ENCODE measurements at places on chromosomes 5 and 9. TPM values are rescaled to one million over a fixed set of nuclear protein-coding genes. Genes with fewer than 3 reads are reported as not detected.

FOXD4L5 gene
- not detected for total RNA-seq

F2RL2 gene
- total RNA-seq = 0.13 TPM

IL7R gene
- total RNA-seq = 0.67 TPM

LRRC19 gene
- total RNA-seq = not detected

RGS7BP gene
- 5.4 TPM for total RNA-seq

ZNF462 gene
- 21.2 TPM for total RNA-seq

SPOCK1 gene
- total RNA-seq = 19.6 TPM

EPB41L4B gene
- 9.9 TPM for total RNA-seq

NEUROG1 gene
- not detected for total RNA-seq

WNT8A gene
- total RNA-seq = not detected

TMEM171 gene
- total RNA-seq = not detected

- no peak for DNase-seq
Observed at GRCh38 chr5:177591690-177592009, 353 bp upstream of the TMED9 start.

DNA sequence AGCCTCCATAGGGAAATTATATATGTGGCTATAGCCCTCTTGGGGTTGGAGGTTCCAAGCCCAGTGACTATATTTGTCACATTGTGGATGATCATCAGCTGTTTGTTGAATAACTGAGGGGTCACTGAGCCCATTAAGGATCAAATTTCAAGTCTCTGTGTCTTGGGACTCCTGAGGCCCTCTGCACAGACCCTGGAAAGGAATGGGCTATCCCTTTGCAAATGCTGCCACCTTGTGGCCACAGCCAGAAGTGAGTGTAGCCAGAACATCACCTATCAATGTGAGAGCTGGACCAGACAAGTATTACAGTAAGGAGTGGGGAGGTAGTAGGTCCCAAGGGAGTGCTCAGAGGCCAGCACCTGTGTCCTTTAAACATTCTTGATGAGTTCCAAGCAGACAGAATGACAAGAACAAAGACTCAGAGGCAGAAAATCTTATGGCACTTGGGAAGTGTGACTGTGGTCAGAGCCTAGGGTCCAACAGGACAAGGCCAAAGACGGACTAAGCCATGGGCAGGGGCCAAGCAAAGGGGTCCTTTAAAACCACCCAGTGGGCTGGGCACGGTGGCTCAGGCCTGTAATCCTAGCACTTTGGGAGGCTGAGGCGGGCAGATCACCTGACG, 8.2 kb downstream of the RPP25L start:
- peak; percentile 89 for DNase-seq

DNA sequence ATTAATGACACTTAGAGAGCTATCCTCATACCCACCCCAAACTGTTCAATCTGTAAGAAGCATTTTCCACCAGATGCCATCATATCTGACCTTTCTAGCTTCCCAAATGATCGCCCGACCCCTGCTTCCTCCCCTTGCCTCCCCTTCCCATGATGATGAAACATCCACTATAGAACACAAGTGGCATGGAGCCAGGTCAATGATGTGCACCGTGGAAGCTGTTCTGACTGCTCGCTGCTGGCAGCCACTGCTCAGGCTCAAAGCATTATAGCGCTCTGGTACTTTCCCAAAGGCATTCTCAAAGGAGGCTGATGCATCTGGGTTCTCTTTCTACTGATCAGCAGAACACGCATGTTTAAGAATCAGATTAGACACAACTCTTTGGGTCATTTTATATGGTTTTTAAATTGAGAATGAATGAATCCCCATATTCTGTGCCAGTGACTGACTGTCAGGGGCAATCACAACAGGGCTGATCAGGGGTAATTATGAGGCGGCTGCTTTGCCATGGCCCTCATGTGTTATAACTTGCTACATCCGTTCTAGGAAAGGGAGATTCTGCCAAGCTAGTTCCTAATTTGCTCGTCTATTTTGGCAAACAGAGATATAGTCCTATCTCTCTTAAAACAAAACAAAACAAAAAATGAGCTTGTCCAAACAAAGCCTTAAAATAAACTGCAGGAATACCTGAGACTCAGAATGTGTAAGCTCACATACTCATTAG, 343.7 kb downstream of the ENC1 start:
- peak; percentile 43 for DNase-seq

DNA sequence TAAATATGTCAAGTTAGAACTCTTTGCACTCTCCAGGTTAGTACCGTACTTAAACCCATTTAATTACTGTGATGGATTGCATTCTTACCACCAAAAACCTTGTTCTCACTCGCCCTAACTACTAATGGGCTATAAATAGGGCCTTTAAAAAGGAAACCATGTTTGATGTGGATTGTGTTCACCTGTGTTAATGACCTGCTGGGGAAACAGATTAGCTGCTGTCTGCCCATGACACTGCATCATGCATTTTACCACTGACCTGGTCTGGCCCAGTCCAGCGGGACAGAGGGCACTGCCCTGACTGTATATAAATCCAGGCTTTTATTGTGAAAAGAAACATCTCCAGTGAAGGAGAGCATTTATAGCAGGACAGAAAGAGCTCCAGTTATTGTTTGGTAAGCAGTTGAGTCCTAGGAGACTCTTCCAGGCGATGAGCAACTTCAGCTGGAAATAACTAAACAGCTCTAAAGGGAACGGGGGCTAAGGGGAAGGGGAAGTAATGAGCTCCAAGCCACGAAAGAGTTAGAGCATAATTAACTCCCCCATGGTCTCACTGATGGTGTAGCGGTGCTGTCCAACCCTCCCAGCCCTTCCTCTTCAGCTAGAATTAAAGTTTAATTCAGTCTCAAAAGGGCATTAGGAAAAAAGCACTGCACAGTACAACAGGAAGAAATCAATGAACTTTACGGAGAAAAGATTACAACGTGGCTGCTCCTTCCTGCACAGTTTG, 303.1 kb downstream of the ENC1 start:
- DNase-seq = no peak

- peak; percentile 49 for DNase-seq
Observed at GRCh38 chr5:159098603-159099436, 896 bp downstream of the EBF1 start.

DNA sequence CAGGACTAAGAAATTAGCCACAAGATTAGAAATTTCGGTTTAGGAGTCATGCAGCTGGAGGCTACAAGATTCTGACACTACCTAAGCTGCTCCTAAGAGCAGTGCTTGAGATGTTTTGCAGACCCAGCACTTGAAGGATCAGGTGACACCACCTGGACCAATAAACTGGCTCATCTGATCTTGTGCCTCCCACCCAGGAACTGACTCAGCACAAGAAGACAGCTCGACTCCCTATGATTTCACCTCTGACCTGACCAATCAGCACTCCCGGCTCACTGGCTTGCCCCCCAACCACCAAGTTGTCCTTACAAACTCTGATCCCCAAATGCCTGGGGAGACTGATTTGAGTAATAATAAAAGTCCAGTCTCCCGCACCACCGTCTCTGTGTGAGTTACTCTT, 170.4 kb downstream of the TTC39B start:
- no peak for DNase-seq

- DNase-seq = no peak
Observed at GRCh38 chr9:126312584-126313551, 13.8 kb upstream of the MVB12B start.

DNA sequence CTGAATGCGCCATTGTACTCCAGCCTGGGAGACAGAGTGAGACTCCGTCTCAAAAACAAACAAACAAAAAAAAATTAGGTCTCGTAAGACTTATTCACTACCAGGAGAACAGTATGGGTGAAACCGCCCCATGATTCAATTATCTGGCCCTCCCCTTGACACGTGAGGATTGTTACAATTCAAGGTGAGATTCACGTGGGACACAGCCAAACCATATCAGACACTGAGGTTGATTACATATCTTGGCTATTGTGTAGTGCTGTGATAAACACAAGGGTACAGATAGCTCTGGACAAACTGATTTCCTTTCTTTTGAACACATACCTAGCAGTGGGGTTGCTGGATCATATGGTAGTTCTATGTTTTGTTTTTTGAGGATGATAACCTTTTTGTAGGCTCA, 42.4 kb upstream of the PWWP2A start:
- DNase-seq = no peak

DNA sequence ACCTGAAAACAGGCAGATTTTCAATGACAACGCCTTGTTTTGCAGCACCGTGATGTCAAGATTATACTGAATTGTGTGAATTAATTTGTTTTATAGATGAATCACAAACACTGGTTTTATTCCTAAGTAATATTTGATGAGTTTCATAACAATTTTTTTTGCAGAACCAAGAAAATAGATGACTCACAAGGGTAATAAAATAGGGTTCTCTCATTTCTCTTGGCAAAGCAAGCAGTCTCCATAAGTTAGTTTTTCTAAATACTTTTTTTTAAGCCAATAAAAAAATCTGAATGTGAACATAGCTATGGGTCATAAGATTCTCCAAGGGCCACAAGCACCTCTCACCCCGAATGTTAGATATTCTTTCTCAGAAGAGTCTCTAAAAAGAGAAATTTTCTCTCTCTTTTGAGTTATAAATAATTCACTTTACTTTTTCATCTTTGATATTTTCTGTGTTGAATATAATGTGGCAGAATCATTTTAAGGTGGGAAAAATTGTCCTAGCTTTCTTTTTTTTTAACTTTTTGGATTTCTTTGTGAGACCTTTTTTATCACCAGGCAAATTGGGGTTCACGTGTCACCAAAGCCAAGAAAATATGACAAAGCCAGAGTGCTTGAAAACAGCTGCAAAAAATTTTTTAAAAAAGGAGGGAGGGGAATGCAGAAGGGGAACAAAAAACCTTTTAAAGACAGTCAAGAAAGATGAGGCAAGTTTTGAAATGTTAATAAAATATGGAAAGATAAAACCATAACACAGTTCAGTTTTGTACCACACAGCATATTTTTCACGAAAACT, 174.6 kb upstream of the DAPK1 start:
- no peak for DNase-seq

- DNase-seq = no peak
Observed at GRCh38 chr9:77291714-77292113, 114.4 kb downstream of the VPS13A start.

DNA sequence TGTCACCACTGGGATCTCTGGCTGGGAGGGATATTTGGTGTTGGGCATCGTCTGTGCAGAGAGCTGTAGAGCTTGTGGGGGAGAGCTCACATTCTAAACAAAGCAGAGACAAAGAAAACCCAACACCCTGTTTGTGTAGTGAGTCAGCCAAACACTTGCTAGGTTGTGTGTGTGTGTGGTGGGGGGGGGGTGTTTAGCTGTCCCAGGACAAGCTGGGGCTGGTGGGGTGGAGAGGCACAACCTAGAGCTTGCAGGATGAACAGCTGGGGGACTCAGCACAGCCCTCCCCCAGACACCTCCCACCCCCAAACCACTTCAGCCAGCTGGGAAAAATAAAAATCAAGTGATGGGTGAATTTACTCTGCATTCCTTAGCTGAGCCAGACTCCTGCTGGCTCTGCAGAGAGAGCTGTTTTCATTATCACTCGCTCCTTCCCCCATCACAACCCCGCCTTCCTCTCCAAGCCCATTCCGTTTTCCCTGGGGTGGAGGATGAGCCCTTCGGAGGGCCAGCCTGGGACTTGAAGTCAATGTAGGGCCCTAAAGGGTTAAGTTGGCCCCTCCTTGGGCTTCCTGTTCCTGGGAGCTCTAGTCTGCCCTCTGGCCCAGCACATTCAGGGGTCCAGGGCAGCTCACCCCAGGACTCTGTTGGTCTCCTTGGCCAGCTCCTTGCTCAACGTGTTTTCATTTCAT, 2.6 kb downstream of the OLFML2A start:
- DNase-seq = no peak

DNA sequence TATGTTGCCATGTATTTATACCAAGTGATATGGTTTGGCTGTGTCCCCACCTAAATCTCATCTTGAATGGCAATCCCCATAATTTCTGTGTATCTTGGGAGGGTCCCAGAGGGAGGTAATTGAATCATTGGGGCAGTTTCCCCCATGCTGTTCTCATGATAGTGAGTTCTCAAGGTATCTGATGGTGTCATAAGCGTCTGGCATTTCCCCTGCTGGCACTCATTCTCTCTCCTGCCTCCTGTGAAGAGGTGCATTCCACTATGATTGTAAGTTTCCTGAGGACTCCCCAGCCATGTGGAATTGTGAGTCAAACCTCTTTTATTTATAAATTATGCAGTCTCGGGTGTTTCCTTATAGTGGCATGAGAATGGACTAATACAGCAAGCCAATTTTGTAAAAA, 140.8 kb upstream of the ADAMTSL1 start:
- no peak for DNase-seq

DNA sequence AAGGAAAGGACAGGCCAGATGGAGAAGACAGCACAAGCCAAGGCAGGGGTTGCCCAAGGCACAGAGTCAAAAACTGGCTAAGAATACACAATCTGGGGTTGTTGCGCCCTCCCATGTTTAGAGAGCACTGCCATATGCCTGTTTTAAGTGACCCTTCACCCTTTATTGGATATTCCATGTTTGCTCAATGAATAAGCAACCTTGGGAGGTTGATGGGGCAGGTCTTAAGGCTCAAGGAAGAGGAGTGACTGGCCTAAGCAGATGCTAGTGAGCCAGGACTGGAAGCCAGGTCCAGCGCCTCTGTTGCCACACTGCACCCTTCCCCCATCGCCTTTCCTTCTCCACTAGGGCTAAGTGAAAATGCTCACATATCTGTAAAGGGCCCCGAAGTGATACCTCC, 6.7 kb downstream of the TXN start:
- no peak for DNase-seq

All from Right ventricle myocardium superior (tissue), 1 donor.